Activated CD4-positive, CD25-positive, alpha-beta regulatory T cell (primary cell): ENCODE measurements at places on chromosomes 6 and 20.

- no peak for DNase-seq
Measured at GRCh38 chr20:46035713-46036112, 6.7 kb downstream of the SLC12A5 start.

DNA sequence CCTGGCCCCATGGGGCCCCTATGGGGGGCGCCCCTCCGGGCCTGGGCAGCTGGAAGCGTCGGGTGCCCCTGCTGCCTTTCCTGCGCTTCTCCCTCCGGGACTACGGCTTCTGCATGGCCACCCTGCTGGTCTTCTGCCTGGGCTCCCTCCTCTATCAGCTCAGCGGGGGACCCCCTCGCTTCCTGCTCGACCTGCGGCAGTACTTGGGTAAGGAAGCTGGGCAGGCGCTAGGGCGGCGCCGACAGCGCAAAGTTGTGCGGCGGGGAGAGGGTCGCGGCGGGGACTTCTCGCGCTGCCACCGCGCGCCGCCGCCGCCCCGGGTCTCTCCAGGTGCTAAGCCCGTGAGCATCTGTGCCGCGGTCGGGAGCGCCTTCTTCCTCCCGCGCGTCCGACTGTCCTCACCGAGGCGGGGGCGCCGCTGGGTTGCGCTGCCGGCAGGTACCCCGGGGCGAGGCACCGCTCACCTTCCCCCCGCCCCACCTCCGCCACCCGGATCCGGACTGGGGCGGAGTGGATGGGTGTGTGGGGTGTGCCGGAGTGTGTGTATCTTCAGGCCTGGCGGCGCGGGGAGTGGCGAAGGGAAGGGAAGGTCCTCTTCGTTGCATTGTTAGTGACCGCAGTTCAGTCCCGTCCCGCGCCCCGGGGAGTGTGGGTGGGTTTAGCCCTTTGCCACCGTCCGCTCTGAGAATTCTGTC lies 788 bp downstream of the UST start:
- DNase-seq, result no peak

DNA sequence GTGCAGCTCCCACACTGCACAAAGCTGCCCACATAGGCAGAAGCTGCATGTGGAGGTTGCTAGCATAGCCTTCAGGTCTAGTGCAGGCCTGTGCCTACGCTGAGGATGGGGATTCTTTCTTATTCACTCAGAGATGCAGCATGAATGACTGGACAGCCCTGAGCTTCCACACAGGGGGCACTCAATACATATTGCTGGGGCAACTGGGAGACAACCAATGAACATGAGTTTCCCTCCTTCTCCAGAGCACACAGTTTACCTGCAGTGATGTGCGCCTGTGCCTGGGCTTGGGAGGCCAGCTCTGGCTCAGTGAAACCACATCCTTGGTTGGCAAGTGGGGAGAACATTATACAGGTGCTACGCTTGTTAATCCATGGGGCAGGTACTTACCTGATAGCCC lies 389.9 kb downstream of the RNGTT start:
- DNase-seq, result no peak

- no peak for DNase-seq
Measured at GRCh38 chr6:40419377-40419776, 167.8 kb downstream of the LRFN2 start.

DNA sequence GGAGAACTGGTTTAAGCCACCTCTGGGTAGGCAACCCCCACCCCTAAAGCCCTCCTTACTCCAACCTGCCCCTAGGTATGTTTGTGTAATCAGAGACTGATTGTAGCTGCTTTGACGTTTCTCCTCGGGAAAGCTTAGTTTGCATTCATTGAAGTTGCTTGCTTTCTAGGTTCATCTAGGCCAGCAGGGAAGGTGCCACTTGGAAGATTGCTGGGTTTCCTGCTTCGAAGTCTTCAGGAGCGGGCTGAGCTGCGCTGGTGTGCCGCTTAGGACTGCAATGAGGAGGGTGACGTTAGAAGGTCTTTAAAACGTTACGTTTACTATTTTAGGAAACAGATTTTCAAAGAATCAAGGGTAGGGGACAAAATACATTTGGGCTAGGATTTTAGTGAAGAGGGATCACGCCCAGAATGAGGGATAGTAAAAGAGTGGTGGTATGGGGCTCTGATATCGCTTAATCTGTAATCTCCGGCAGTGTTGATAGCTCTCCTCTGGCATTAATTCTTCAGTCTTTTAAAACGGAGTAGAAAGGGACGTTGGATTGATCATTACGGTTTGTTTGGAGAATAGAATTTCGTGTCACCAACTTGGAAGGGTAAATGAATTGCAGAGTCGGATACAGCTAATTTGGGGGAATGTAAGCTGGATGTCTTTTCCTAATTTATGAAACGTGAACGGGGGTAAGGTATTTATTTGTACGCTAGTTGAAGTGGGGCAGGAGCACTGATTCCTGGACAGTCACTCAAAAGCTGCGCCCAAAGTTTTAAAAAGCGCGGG lies 92.6 kb upstream of the PRDM1 start:
- no peak for DNase-seq

- no peak for DNase-seq
Measured at GRCh38 chr20:38225900-38226263, 34.7 kb downstream of the KIAA1755 start.

GRCh38 chr6:26195376-26195923 lies 108.2 kb downstream of the HFE start:
- peak; percentile 69 for DNase-seq

GRCh38 chr20:19880256-19881079 lies 122.4 kb downstream of the RIN2 start:
- no peak for DNase-seq

GRCh38 chr6:8182902-8183665 lies 80.7 kb upstream of the EEF1E1 start:
- DNase-seq, result no peak

DNA sequence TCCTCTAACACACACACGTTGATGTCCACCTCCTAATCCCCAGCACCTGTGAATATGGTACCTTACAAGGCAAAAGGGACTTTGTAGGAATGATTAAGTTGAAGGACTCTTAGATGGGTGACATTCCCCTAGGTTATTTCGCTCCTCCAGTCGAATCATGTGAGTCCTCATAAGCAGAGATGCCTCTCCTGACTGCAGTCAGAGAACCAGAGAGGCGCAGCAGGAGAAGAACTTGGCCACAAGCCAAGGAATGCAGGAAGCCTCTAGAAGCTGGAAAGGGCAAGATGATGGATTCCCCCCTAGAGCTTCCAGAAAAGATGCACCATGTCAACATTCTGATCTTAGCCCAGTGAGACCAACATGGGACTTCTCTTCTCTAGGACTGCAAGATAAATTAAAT lies 133.1 kb upstream of the PTPRT start:
- DNase-seq, result no peak

DNA sequence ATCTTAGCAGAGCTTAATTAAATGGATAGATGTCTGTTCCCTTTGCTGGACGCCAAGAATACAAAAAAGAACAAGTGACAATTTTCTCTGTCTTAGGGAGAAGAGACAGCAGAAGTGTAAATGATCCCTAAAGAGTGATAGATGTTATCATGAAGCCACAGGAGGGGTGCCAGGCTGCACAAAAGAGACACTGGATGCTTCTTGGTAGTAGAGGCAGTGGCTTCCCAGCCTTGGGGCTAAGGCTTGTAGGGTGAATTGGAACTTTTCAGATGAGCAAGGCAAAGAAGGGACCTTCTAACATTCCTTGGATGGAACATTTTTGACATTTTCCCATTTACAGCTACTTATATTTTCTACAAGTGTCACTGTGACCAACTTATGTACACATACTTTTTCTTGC lies 58.0 kb downstream of the CCN2 start:
- DNase-seq, result no peak

DNA sequence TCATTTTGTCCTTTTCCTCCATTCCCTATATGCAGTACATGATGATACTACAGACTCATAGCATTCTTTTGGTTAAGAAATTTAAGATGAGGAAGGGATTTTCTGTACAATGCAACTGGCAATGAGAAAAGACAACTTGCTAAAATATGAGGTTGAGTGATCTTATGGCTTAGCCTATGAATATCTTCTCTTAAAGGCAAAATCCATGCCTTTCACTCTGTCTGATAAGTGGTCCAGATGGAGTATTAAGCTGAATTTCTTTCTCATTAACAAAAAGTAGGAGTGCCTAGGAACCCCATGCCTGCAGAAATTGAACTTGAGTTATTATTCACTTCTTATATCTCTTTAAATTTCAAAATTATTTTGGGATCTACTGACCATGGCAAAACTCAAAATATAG lies 135.3 kb downstream of the GRIK2 start:
- DNase-seq, result no peak

GRCh38 chr6:2900221-2900807 lies 2.8 kb downstream of the SERPINB9 start:
- no peak for DNase-seq

DNA sequence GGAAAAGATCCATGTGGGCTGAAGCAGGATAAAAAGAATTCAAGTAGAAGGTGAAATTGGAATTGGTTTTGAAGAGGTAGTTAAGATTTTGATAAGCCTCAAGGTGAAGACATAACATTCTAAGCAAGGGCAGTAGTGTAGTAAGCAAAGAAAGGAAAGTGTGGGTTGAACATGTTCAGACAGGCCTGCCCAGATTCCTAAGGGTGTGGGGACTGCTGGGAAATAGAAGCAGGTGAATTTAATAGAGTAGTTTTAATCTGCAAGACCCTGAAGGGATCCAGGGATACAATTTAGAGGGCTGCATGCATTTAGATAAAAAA lies 19.1 kb downstream of the TAB2 start:
- no peak for DNase-seq

GRCh38 chr20:37142708-37143107 lies 36.4 kb upstream of the RPN2 start:
- no peak for DNase-seq

DNA sequence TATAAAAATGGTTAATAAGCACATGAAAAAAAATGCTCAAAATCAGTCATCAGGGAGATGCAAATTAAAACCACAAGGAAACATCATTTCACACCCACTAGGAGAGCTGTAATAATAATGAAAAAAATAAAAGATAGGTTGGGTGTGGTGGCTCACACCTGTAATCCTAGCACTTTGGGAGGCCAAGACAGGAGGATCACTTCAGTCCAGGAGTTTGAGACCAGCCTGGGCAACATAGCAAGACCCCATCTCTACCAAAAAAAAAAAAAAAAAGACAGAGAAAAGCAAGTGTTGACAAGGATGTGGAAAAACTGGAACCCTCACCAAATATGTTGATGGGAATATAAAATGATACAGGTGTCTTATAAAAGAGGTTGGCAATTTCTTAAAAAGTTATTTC lies 3.0 kb upstream of the MYLK4 start:
- DNase-seq, result no peak

DNA sequence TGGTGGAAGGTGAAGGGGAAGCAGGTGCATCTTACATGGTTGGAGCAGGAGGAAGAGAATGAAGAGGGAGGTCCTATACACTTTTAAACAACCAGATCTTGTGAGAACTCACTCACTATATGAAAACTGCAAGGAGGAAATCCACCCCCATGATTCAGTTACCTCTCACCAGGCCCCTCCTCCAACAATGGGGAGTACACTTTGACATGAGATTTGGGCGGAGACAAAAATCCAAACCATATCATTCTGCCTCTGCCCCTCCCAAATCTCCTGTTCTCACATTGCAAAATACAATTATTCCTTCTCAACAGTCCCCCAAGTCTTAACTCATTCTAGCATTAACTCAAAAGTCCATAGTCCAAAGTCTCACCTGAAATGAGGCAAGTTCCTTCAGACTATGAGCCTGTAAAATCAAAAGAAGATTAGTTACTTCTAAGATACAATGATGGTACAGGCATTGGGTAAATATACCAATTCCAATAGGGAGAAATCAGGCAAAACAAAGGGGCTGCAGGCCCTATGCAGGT lies 60.5 kb downstream of the EDN1 start:
- no peak for DNase-seq

DNA sequence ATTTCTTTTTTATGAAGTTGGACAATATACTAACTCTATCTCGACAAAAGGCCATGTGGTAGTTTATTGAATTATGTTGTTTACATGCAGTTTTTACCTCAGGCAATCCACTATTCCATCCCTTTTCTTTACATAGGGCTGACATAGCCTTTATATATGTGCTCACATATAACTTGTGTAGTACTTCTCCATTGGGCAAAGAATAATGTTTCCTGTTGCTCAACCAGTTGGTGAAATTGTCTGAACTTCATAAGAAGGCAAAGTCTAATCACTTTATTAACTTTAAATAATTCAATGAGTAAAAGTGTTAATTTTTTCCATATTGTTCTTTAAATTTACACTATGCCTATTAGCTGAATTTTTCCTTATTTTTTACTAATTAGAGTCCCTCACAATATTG lies 1272.1 kb downstream of the EPHA7 start:
- no peak for DNase-seq

- no peak for DNase-seq
Measured at GRCh38 chr6:72890233-72890632, 268.4 kb downstream of the KCNQ5 start.

GRCh38 chr6:116395647-116396046 lies 24.9 kb downstream of the DSE start:
- no peak for DNase-seq

DNA sequence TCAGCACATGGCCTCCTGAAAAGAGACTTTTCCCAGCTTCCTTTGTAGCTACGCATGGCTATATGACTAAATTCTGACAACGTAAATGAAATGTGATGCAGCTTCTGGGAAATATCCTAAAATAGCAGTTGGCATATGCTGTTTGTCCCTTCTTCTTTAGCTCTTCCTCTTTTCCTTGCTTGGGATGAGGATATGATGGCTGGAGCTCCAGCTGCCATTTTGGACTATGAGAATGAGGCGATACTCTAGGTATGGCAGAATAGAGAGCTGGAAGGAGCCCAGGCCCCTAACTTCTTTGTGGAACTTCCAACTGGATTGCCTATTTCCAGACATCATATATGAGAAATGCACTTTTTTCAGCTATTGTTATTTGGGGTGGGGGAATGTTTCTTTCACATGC lies 5.3 kb upstream of the ZFP64 start:
- DNase-seq, result no peak

GRCh38 chr6:109503327-109504224 lies 20.6 kb upstream of the ZBTB24 start:
- no peak for DNase-seq

DNA sequence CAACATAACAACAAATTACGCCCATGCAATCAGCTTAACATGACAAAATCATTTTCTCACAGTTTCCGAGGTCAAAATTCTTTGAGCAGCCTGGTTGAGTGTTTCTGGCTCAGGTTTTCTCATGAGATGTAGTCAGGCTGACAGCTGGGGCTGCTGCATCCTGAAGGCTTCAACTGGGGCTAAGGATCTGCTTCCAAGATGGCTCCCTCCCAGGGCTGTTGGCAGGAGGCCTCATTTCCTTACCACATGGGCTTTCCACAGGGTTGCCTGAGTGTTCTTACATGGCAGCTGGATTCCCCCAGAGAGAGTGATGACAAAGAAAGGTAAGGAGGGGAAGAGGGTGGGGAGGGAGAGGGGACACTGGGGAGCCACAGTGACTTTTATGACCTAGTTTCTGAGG lies 63.1 kb upstream of the NNAT start:
- no peak for DNase-seq
